ENCODE measurements at places on chromosomes 3 and 15.

GRCh38 chr3:121998611-121999473 lies 23.2 kb downstream of the ILDR1 start:
- peak; percentile 14 for ATAC-seq

DNA sequence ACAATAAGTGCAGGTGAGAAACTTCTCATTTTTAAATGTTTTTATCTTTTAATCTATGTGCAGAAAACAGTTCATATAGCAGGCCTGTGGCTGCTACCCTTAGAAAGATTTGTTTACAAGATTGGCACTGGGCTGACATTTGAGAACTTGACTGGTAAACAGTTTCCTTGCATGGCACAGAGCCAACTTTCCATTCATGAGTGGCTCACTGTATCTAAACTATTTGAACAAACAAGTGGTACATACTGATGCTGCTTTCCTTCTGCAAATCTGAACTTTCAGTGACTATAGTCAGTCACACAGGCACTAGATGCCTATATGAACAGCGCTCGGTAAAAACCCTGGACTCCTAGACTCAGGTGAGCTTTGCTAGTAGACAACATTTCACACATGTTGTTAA lies 6.3 kb upstream of the GTPBP8 start:
- peak; percentile 25 for ATAC-seq

DNA sequence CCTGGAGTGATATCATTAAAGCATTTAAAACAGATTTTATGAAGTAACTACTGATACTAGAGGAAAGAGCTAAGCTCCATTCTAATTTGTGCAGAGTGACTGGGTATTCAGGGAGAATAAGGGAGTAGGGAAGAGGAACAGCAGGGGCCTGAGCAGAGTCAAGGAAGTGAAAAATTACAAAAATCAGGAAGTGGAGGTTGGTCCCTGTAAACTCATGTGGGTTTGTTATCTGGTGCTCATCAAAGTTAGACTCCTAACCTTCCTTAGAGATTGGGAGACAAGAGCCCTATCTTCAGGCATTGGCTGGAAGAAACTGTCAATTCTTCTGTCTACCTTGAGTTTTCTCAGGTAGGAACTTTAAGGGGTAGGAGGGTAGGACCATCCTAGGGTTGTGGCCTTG lies 82.5 kb downstream of the NEK11 start:
- no peak for ATAC-seq

- no peak for ATAC-seq
Measured at GRCh38 chr15:56957812-56958406, 39.5 kb downstream of the TCF12 start.

GRCh38 chr3:85875589-85875988 lies 916.8 kb downstream of the CADM2 start:
- no peak for ATAC-seq

DNA sequence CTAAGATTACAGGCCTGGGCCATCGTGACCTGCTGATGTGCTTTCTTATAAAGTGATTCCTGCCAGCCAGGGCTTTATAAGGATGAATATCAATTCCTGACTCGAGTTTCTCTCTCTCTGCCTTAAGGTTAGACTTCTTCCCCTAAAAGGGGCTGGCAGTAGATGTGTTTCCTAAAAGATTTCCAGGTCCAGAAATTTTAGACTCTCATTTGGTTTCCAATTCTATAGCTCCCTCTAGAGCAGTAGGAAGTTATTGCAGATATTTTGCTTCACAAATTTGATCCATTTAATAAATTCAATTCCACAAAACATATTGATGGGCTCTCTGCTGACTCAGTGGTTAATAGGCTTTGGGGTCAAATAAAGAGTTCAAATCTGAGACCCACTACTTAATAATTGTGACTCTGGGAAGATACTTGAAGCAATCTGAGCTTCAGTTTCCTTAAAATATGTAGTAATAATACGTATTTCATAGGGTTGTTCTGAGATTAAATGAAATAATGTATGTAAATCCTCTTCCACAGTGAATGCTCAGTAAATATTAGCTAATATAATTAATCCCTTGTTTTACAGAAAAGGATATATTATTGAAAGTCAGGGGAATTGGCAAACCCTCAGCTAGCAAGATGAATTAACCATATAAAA lies 2.1 kb downstream of the TRIM69 start:
- no peak for ATAC-seq

- peak; percentile 50 for ATAC-seq
Measured at GRCh38 chr3:113532698-113533533, 561 bp downstream of the SIDT1 start.

DNA sequence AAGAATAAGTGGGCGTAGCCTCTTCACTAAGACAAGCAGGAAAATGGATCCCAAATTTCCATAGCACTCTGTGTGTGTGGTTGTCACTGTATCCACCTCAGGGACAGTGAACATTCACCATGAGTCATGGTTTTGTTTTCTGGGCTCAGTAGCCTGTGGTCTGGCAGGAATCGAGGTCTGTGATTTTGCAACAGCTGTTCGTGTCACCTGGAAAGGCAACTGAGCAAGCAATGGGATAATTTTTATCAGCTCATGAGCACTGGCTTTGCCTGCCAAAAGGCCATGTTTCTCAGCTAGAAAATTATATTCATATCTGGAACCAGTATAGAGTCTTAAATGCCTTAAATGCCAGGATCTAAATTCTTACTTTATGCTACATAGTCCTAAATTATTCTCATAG lies 60.9 kb downstream of the STRIT1 start:
- no peak for ATAC-seq

DNA sequence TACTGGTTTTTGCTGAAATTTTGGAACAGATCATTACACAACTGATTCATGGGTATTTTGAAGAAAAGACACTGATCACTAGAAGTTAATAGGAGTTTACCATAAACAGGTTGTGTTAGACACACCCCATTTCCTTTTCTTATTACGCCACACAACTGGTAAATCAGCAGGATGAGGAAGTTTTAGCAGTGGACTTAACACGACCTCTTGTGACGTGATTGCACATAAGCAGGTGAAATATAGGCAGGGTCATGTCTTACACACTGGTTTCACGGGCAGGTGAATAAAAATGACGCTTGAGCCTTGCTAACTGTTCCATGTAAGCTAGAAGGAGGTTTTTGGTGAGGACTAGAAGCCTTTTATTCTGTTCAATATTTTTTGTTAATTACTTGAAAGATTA lies 27.1 kb upstream of the TPRG1 start:
- ATAC-seq: no peak

GRCh38 chr3:160695003-160695402 lies 18.0 kb downstream of the ARL14 start:
- peak; percentile 17 for ATAC-seq

GRCh38 chr15:80587816-80588456 lies 107.2 kb upstream of the ABHD17C start:
- ATAC-seq: no peak

GRCh38 chr3:9716801-9717555 lies 13.3 kb downstream of the CPNE9 start:
- no peak for ATAC-seq

DNA sequence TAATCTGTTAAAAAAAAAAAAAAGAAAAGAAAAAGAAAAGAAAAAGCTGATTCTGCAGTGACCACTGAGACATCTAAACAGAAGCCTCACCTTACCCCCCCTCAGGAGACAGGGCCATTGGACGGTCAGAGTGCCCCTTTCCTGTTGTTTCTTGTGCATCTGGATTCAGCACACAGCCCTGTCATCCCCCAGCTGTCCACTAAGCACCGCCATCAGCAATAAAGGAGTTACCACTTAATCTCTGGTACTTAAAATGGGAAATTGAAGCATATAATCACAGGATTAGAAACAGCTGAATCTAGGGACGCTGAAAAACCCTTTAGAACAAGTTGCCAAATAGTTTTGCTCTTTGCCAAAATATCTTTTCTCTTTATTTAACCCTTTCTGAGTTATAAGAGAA lies 62.5 kb downstream of the TRIM69 start:
- ATAC-seq: no peak

DNA sequence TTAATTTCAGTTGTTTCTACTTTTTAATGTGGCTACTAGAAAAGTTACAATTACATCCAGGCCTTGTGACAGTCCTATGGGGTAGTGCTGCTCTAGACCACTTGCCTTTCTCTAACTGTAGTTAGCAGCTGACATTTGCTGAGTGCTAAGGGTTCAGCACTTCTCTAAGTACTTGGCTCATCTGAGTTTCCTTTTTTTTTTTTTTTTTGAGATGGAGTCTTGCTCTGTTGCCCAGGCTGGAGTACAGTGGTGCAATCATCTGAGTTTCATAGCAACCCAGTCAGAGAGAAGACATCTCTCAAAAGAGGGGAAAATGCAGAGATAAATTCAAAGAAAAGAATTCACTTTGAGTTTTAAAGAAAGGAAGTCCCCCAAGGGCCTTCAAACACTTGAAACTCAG lies 130.8 kb downstream of the MYLK start:
- ATAC-seq: no peak

GRCh38 chr15:68709876-68710275 lies 110.8 kb downstream of the ANP32A start:
- no peak for ATAC-seq

GRCh38 chr15:98684436-98684835 lies 36.1 kb downstream of the IGF1R start:
- ATAC-seq: no peak

GRCh38 chr15:58257776-58258325 lies 119.7 kb downstream of the AQP9 start:
- no peak for ATAC-seq

DNA sequence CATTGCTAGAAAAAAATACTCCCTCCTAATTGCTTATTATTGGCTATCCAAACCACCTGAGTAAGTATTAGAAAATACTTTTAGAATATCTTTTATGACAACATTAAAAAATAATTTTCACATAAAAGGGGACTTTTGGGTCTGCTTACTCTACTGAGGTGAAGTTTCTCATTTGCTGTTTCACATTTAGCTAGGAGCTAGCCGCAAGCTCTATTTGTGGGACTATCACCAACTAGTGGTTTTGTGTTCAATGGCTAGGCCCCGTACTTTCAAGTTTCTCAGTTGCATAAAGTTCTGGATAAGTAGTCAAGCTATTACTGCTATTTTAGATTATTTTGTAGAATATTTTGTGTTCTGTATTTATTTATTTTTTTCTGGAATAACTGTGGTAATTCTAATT lies 244.2 kb upstream of the SLITRK3 start:
- no peak for ATAC-seq

GRCh38 chr3:136350132-136350531 lies 100.0 kb downstream of the PCCB start:
- no peak for ATAC-seq

GRCh38 chr3:60920519-60920918 lies 330.7 kb downstream of the FHIT start:
- no peak for ATAC-seq

- peak; percentile 44 for ATAC-seq
Measured at GRCh38 chr15:92009162-92009561, 155.7 kb downstream of the SLCO3A1 start.

GRCh38 chr3:42749753-42750231 lies 23.3 kb downstream of the CCDC13 start:
- no peak for ATAC-seq

DNA sequence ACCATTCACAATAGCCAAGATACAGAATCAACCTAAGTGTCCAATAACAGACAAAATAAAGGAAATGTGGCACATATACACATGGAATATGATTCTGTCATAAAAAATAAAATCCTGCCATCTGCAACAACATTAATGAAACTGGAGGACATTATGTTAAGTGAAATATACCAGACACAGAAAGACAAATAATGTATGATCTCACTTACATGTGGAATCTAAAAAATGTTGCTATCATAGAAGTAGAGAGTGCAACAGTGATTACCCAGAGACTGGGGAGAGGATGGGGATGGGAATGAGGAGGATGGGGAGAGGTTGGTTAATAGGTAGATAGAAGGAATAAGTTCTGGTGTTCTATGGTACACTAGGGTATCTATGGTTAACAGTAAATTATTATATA lies 28.7 kb downstream of the MRPL3 start:
- ATAC-seq: no peak

DNA sequence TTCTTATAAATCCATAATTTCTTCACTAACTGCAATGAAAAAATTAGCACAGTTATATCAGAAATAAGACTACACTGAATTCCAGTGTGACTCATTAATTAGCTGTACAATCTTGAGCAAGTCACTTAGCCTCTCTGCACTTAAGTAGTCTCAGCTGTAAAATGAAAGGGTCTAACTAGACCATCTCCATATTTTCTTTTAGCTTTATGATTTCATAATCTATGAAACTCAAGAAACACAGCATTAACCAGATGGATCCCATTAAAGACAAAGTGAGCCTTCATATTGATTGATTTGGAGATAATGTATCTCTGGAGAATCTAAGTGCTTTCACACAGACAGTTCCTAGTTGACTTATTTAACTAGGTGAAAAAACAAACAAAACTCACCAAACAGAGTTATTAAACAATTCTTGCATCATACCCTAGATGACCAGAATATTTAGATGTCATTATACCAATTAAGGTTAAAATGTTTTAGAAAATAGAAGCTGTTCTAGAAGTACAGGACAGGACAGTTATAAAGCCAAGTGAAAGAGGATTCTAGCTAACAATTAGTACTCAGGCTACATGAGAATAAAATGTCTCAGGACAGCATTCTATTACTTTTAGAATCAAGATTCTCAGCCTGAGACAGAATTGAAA lies 11.2 kb downstream of the CSNK1G1 start:
- no peak for ATAC-seq

DNA sequence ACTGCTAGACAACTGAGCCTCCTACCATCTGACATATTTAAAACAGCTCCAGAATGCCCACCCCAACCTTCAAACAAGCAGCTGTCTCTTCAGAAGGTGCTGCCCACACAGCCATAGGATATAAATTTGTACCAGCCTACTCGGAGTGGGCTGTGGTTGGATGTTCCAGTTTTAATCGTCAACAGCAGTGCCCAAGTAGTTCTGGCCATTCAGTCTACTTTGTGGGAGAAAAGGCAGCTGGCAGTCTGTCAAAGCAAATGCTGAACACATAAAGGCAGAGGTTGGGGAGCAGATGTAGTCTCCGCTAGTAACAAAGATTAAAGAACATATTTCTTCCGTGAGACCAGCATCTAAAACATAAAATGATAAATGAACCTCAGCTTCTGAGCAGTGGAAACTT lies 15.9 kb upstream of the ERC2 start:
- no peak for ATAC-seq

DNA sequence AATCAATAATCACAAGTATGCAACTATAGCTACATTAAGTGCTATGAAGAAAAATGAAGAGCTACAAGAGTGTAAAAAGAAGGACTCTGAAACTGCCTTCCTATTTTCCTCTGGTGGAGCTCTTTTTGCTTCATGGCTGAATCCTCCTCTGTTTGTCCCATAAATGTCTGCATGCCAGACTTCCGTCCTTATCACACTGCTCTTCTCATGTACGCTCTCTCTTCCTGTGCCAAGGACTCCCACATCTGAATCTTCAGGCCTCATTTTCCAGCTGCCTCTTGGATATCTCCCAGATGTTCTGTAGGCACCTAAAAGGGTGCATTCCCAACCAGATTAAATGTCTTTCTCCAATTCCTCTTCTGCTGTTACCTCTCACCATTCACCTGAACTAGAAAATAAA lies 123.7 kb downstream of the MECOM start:
- ATAC-seq: no peak
